ENCODE measurements at places on chromosomes 6 and 20. TPM values are rescaled to one million over a fixed set of nuclear protein-coding genes. Genes with fewer than 3 reads are reported as not detected.

DNA sequence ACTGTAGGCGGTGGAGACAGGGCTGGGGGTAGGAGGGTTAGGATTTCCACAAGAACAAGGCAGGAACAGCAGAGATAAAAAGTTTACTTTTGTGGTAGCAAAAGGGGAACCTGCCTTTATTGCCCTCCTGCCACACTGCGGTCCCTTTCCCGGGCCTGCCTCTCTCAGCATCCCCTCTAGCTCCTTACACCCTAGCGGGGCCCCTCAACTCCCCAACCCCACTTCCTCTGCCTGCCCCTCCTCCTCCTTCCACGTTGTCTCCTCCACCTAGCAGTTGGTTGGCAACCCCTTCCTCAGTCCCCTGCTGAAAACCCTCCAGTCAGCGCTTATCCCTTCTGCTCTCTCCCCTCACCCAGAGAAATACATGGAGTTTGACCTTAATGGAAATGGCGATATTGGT lies 714 bp downstream of the AIF1 start:
- peaks cover 5% of the 10 kb centered on the region for H3K27me3 ChIP-seq
- DNase-seq = no peak
- H3K4me1 ChIP-seq = peaks cover 6% of the 10 kb centered on the region
- H3K36me3 ChIP-seq = no peaks in the 10 kb centered on the region
- H3K4me3 ChIP-seq = no peak overlapping the region
- H3K27ac ChIP-seq = no peak overlapping the region

DNA sequence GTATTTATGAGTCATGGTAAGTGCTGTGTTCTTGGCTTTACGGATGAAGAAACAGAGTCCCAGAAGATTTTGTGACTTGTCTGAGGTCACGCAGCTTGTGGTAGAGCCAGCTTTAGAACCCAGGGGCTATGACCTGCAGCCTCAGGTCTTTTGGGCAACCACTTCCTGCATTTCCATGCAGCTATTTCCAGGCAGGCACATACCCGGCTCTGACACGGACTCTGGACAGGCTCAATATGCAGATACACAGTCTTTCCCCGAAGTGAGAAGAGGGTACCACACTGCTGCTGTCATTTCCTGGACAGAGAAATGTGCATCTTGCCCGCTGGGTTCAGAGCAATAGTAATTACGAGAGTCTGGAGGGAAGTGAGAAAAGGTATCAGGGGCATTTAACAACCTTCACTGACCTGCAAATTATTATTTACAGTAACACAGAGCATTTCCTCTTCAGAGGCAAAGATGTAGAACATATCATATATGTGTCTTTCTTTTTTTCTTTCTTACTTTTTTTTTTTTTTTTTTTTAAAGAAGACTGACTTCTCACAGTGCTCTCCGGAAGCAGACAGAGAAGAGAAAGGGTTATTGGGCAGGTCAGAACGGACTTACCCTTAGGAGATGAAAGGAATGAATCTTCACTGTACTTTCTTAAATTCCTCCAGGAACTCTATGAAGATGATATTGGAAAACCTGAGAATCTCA lies 185.1 kb downstream of the CLIC5 start:
- H3K27me3 ChIP-seq = peaks cover 20% of the 10 kb centered on the region
- no peak overlapping the region for H3K27ac ChIP-seq
- H3K4me1 ChIP-seq = peaks cover 10% of the 10 kb centered on the region
- DNase-seq = no peak

GRCh38 chr20:33415948-33416347 lies 14.6 kb upstream of the CDK5RAP1 start:
- H3K4me1 ChIP-seq = no peaks in the 10 kb centered on the region
- H3K36me3 ChIP-seq = no peaks in the 10 kb centered on the region
- H3K27ac ChIP-seq = no peak overlapping the region
- peak; percentile 37 for DNase-seq
- no peaks in the 10 kb centered on the region for H3K27me3 ChIP-seq
- H3K4me3 ChIP-seq = no peak overlapping the region

DNA sequence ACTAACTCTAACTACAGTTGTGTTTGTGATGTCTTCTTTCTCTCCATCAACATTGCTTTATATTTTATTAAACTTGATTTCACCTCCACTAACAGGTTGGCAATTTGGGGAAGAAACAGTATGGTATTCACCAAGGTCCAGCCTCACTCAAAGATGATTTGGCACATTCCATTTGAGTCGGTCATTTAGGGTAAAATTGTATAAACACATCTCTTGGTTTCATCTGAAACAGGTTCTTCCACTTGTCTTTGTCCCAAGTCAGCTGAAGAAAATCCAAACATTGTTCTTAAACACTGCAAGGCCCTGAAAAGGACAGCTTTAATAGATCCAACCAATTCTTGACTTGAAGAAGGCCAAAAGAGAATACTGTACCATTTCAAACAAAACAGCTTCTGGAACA lies 104.9 kb upstream of the NT5E start:
- H3K4me3 ChIP-seq = no peak overlapping the region
- H3K36me3 ChIP-seq = no peaks in the 10 kb centered on the region
- peaks cover 13% of the 10 kb centered on the region for H3K27me3 ChIP-seq
- no peak overlapping the region for H3K27ac ChIP-seq
- peaks cover 12% of the 10 kb centered on the region for H3K4me1 ChIP-seq
- DNase-seq = no peak

Gene SCGN
- total RNA-seq = not detected

- H3K36me3 ChIP-seq = no peaks in the 10 kb centered on the region
- peaks cover 48% of the 10 kb centered on the region for H3K4me1 ChIP-seq
- peak overlapping the region; percentile 88 for H3K4me3 ChIP-seq
- peaks cover 14% of the 10 kb centered on the region for H3K27me3 ChIP-seq
- DNase-seq = no peak
- peak overlapping the region; percentile 97 for H3K27ac ChIP-seq
Observed at GRCh38 chr6:26045928-26046368, 41.3 kb upstream of the HFE start.

- peak; percentile 81 for DNase-seq
- peak overlapping the region; percentile 44 for H3K4me3 ChIP-seq
- peak overlapping the region; percentile 78 for H3K27ac ChIP-seq
- H3K4me1 ChIP-seq = peaks cover 70% of the 10 kb centered on the region
- H3K27me3 ChIP-seq = no peaks in the 10 kb centered on the region
Observed at GRCh38 chr6:42694586-42694985, 27.8 kb downstream of the PRPH2 start.

Gene SLC4A11
- 3.8 TPM for total RNA-seq
